ENCODE measurements at places on chromosomes 16 and 17.

GRCh38 chr17:41773731-41774193, 12.7 kb downstream of the JUP start:
- DNase-seq, result no peak

DNA sequence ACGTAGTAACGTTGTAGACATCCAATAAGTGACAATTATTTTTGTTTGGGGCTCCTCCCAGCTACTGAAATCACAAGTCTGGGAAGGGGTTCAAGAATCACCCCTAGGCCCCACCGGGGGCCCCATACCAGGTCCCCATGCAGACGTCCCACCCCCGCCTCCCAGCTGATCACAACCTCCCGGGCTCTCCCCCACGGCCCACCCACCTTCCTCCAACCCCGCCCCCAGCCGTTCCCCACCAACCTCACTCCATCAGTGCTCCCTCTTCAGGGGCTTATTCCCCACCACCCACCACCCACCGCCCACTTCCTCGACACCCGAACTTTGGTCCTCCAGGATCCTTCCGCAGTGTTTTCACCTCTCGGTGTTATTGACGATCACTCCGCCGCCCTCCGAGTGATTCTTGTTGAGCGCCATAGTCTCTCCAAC, 240 bp downstream of the WBP2 start:
- DNase-seq, result no peak

- DNase-seq, result peak; percentile 84
Measured at GRCh38 chr16:1772908-1773702, at the start of gene MRPS34. Gene MRPS34 (minus strand): TSS chr16:1773134. CDS start chr16:1773119, 15 bp downstream.

- DNase-seq, result no peak
Measured at GRCh38 chr17:77381731-77382130, 241.0 kb downstream of the SEC14L1 start.

DNA sequence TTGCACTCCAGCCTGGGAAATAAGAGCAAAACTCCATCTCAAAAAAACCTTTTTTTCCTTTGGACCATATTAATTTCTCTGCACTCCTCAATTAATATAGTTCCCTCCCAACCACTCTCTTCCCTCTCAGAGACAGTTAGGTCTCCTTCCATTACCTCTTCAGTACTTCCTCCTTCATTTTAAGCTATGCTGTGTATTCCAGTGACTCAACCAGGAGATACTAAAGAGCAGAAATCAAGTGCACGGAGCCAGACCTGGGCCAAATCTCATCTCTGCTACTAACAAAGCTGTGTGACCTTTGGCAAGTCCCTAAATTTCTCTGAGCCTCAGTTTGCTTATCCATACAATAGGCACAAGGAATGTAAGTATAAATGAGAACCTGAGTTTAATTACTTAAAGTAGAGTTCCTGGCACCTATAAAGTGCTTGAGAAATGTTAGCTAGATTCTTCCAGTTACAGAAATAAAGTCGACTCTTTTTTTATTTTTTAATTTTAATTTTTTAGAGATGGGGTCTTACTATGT, 8.5 kb downstream of the PECAM1 start:
- DNase-seq, result no peak

DNA sequence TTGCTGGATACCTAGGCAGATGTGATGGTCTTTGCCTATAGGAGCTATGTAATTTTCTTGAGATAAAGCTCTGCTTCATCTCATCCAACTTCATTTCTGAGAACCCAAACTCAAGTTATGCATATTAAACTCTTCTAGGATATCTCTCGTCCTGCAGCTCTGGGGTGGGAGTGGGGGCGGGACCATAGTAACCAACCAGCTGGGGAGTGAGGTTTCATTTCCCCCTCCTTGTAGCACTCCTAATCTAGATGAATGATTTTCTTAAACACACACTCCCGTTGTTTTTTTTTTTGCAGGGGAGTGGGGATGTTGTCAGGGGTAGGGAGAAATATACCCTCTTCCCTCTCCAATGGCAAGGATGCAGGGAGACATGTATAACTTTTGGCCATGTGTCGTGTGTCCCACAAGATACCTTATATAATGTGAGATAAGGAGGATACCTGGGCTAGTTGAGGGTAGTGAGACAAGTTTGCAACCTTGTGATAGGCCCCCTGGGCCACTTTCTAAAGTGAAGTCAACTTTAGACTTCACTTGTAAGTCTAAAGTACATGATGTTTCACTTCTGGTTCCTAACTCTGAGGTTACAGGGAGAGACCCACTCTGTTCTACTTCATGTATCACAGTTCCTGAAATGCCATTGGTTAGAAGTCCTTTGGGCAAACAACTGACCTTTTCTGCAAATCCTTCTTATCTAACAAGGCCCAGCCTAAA, 10.5 kb upstream of the HEATR6 start:
- DNase-seq, result no peak

DNA sequence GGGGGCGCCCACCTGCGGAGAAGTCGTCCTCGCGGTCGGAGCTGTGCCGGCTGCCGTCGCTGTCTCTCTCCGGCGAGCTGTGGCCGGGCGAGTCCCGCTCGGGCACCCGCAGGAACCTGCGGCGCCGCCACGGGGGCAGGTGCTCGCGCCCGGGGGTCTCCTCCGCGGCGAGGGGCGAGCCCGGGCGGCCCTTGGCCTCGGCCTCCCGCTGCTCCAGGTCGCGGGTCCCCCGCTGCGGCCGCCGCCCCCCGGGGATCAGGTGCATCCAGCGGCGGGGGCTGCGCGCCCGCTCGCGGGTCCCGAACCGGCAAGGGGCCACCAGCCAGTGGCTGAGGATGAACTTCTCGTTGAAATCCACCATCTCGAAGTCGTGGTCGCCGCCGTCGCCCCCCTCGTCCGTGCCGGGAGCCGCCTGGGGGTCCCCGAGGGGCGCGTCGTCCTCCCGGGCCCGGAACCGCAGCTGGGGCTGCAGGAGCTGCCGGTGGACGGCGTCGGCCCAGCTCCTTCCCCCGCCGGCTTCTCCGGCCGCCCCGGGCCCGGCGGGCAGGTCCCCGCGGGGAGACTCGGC, 41.4 kb upstream of the BHLHA9 start:
- no peak for DNase-seq

GRCh38 chr17:73562896-73563295, 81.3 kb downstream of the SDK2 start:
- DNase-seq, result no peak

GRCh38 chr16:82643936-82644630, 17.3 kb downstream of the CDH13 start:
- DNase-seq, result no peak

DNA sequence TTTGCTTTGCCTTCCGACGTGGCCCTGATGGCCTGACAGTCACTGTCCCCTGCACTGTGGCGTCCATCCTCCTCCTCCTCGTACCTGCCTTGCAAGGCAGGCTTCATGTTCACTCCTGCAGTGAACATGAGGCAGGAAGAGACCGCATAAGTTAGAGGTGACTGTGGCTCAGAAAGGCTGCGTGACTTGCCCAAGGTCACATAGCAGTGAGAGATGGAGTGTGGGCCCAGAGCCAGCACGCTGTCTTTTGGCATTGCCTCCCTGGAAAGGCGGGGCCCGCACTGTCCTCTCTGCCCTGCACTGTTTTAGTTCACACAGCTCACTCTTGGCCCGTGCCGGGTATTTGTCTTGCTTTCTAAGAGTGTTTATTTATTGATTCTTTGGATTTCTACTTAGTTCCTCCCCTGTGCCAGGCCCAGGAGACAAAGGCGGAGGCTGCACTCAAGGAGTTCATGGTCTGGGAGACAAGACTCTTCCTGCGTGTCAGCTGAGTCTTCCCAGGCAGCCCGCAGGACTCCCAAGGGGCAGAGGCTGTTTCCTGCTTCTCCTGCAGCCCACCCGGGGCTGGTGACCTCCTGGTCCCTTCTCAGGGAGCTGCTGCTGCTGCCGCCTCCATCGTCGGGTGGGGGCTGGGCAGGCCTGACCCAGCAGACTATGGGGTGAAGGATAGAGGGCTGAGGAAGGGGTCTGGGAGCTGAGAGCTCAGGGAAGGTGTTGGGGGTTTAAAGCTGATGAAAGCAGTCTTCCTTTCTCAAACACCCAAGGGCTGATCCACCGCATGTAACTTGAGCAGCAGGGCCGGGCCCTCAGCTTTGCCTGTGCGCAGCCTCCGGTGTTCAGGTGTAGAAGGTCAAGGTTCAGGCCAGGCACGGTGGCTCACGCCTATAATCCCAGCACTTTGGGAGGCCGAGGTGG, 12.7 kb downstream of the CYGB start:
- no peak for DNase-seq

GRCh38 chr17:82977606-82978005, 101.8 kb upstream of the METRNL start:
- DNase-seq, result no peak

DNA sequence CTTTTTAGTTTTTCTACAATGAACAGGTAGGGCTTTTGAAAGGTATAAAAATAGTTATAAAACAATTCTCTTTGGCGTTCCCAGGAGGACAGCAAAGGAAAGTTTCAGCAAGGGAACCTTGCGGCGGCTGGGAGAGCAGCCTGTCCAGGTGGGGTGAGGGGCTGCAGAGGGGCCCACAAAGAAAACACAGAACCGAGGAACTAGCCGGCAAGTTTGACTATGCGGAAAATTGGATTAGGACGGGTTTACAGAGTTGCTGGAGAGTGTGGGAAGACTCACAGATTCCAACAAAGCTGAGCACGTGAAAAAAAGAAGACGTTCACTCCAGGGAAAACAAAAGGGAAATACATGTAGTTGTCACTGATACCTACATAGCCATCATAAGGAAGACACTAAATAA, 40.2 kb upstream of the METTL16 start:
- DNase-seq, result no peak

GRCh38 chr17:67678414-67678813, 39.3 kb upstream of the NOL11 start:
- no peak for DNase-seq

DNA sequence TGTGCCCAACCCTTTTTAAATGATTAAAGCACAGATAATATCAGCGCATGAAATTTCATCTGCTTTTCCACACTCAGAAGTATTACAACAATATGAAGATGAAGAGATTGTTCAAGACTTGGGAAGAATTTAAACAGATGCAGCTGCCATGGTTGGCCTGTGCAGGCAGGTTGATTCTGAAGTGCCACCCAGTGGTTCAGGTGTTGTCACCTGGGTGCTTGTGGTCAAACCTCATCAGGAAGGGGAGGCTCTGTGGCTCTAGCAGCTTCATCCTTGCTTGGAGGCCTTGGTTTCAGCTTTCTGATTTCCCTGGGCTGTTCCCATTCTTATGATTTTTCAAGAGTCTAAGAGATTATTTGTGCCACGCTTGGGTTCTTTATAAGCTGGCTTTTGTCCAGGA, 22.2 kb upstream of the CLEC18C start:
- DNase-seq, result no peak

- no peak for DNase-seq
Measured at GRCh38 chr17:921161-921560, 58.4 kb downstream of the NXN start.

GRCh38 chr16:2090777-2091546, 43.2 kb downstream of the TSC2 start:
- peak; percentile 32 for DNase-seq

GRCh38 chr17:47099451-47099986, 89.6 kb downstream of the CDC27 start:
- peak; percentile 5 for DNase-seq

DNA sequence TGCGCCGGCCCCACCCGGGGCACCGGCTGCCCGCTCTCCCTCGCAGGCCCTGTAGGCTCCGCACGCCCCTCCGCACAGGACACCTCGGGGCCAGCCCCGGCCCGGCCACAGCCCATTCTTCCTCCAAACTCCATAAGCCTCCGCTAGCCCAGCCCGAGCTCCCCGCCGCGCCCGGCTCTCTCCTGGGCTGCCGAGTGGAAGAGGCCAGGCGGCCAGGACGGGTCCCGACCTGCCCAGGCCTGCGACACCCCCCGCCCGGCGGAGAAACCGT, 397 bp downstream of the NCOR1 start:
- DNase-seq, result peak; percentile 53

- DNase-seq, result no peak
Measured at GRCh38 chr17:50199211-50199802, 2.1 kb downstream of the COL1A1 start.

- no peak for DNase-seq
Measured at GRCh38 chr16:87974178-87974577, 22.9 kb downstream of the BANP start.

DNA sequence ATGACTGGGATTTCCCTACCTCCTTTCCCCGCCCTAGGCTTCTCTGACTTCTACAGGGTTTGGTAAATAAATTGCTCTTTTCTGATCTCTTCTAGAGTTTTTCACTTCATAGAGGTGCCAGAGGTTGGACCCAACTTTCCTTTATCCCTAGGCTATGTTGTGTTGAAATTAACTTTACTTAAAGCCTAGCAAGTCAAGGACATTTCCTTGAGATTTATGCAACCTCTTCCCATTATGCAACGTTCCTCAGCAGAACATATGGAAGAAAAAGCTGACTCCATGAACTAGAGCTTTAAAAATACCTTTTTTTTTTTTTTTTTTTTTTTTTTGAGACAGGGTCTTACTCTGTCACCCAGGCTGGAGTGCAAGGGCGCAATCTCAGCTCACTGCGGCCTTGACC, 15.5 kb downstream of the MPO start:
- no peak for DNase-seq

DNA sequence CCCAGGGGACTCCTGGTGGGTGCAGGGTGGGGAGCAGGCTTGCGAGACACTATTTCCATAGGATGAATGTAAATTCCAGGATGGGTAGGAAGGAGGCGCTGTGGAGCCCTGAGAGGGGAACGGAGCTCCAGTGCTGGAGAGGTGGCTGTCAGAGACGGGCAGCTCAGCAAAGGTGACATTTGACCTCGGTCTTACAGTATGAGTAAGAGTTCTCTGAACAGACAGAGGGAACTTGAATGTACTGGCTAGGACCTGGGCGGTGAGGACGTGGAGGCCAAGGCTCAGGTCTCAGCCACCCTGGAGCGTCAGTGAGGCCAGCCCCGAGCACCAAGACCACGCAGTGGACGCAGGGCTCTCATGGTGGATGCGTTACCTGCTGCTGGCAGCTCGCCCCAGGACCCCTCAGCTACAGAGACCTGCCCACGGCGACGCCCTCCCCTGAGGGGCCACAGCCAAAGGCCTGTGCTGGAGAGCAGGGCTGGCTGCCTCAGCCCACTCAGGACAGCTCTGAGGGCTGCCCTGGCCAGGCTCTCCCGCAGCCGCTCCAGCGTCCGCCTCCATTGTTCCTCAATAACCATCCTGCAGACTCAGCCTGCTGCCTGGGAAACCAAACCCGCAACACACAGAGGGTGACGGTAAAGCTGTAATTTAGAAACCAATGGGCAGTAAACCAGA, 65.9 kb upstream of the TNRC6C start:
- DNase-seq, result no peak

DNA sequence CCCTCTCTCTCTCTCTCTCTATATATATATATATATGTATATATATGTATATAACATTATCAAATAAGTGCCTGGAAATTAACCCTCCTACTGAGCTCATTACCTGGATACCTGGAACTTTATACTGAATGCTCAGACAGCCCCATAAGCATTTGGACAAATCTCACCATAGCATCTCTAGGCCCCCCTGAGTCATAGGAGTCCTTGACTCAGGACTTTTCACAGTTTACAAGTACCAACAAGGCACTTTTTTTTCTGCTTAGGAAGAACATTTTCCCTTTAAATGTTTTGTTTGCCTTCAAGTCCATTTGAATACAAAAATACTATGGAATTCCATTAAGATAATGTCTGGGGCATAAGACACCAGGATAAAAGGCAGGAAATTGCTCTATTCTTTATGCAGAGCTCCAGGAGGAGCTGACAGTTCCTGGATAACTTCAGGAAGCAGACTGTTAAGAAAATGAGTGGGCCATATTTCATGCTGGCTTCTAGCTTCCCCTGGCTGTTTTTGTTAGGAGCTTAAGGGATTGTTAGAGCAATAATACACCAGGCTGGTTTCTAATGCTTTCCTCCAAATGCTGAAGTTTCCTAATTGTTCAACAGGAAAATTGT, 171.7 kb upstream of the ASIC2 start:
- DNase-seq, result no peak

GRCh38 chr16:59170099-59170712, 436.1 kb upstream of the GOT2 start:
- DNase-seq, result no peak

- DNase-seq, result no peak
Measured at GRCh38 chr17:13355054-13355453, 246.7 kb downstream of the HS3ST3A1 start.

Data from EL (cell line).